ENCODE measurements at places on chromosomes 11 and 22. TPM values are rescaled to one million over a fixed set of nuclear protein-coding genes. Genes with fewer than 3 reads are reported as not detected.

Gene KRTAP5-2
- total RNA-seq, result not detected

- DNase-seq, result peak; percentile 66
Observed at GRCh38 chr22:19848298-19849224, 6.1 kb downstream of the GNB1L start.

Gene TREH
- not detected for total RNA-seq

Gene TESMIN
- 7.9 TPM for total RNA-seq

DNA sequence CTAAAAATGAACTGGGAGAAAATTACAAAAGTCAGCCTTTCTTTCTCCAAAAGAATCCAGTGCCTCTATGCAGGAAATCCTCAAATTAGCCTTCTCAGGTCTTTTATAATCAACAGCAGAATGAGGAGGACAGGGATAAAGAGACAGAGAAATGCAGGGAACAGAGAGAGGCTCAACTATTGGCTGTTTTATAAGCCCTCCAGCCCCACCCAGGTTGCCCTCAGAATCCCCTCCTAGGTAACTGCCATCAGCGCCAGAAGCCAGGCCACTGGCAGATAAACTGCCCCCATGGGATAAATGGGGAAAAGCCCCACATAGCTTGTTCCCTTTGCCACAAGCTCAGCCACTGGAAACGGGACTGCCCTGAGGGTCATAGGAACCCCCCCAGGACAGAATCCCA, 10.9 kb upstream of the HMOX1 start:
- DNase-seq, result no peak

GRCh38 chr11:120867024-120867423, 156.9 kb upstream of the TBCEL start:
- DNase-seq, result no peak

- no peak for DNase-seq
Observed at GRCh38 chr11:122979815-122980595, 1.6 kb downstream of the BSX start.

DNA sequence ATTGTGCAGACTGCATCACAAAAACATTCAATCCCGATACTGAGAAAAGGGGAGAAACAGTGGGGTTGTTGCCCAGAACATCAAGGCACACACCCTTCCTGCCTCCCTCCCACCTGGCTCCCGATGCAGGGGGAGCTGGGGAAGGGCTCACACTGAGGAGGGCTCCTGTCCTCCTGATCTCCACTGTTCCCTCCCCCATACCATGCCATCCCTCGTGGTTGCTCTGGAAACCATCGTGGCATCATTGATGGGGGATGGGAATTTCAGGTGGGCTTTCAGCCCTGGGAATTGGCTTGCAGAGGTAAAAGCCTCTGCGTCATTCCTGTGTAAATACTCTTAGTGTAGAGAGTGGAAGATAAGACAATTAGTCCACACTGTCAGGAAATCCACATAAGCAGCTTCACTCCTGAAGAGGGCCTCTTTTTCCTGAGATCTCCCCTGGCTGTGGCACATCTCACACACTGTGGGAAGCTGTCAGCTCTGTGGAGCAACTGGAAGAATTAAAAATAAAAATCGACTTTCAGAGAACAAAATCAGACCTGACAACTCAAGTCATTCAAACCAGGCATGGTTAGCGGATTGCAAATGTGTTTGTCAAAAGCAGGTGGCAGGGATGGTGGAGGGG, 176.0 kb downstream of the CHST1 start:
- no peak for DNase-seq

GRCh38 chr11:121715405-121715804, 262.6 kb upstream of the SORL1-AS1 start:
- DNase-seq, result no peak

Gene C11orf71
- total RNA-seq, result 8.2 TPM

DNA sequence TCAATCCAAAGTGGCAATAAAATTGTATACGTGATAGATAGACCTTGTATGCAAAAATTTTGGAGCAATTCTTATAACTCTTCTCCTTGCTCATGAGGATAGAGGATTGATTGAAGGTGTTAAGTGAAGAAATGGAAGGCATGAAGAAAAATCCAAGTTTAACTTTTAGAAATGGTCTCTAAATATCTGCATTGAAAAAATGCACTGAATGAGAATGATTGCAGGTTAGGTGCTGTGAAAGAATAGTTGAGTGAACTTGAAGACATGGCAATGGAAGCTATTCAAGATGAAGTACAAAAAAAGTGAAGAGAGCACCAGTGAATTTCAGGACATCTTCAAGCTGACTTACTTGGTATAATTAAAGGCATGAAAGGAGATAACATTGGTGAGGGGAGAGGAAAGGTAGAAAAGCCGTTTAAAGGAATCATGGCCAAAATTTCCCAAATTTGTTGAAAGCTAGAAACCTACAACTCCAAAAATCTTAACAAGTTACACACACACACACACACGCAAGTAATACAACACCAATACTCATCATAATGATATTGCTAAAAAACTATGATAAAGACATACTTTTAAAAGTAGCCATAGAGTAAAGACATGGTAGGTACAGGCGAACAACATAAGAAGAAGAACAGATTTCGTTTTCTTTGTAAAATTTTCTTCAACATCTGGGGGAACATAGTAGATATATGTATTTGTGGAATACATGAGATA, 96.3 kb downstream of the GGTLC2 start:
- DNase-seq, result no peak

DNA sequence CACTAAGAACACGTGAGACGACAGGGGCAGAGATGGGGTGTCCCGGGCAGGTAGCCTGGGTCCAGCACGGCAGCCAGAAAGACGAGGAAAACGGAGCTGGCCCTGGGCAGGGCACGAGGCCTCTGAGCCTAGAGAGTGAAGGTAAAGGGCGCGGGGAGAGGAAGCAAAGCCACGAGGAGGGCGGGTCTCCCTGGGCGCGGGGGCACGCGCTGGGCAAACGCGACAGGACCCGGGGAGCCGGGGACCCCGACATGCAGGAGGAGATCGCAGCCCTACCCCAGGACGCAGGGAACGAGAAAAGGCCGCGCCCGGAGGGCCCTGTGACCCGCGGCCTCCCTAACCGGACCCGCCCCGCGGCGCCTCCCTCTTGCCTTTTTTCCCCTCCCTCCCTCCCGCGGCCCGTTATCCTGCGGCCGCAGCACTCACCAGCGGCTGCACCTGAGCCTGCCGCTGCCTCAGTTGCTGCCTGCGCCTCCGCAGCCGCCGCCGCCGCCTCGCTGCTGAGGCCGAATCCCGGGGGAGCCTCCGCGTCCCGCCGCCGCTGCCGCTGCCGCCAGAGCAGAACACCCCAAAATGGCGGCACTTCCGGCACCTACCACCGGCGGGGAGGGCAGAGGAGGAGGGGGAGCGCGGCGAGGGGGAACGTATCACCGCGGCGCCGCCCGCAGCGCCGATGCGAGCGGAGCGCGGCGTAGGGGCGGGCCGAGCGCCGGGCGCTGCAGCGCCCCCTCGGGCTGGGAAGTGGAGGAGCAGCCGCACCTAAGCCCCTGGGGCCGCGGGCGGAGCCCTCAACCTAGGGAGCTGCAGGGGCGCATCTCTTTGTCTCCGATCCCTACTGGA, at the start of gene CELF1:
TSS of gene CELF1 (minus strand) at position 567 of the 840 bp plus-strand sequence. CDS start 53,609 bp downstream, outside the sequence.
- DNase-seq, result peak; percentile 92

DNA sequence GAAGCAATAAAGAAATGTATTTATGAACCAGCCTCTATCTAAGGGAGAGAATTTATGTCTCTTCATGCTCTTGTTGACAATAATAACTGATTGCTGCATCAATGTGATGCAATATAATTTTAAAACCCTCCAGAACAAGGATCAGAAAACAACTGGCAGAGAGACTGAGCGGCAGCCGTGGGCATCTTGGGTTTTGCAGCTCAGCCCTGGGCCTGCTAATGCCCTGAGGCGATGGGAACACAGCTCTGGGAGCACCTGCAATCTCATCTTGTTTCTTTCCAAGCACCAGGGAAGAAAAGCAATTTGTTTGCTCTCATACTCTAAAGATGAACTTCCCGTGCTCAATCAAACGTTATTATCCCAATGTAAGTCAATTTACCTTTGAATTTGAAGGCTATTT, 245.7 kb downstream of the ST3GAL4 start:
- no peak for DNase-seq

DNA sequence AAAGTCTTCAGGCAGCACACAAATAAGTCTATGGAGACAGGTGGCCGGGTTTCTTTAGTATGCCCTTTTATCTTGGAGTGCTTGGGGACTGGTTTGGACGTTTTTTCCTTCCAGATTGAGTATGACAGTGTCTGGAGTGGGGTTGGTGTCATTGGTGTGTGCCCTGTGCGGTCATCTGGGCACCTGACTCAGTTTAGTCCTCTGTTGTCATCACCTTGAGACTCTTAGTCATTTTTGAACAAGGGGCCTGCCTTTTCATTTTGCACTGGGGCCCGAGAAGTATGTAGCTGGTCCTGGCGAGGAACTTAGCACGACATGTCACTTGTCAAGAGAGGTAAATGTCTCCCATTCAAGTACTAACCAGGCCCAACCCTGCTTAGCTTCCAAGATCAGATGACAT, 27.2 kb upstream of the MYO18B start:
- DNase-seq, result no peak

DNA sequence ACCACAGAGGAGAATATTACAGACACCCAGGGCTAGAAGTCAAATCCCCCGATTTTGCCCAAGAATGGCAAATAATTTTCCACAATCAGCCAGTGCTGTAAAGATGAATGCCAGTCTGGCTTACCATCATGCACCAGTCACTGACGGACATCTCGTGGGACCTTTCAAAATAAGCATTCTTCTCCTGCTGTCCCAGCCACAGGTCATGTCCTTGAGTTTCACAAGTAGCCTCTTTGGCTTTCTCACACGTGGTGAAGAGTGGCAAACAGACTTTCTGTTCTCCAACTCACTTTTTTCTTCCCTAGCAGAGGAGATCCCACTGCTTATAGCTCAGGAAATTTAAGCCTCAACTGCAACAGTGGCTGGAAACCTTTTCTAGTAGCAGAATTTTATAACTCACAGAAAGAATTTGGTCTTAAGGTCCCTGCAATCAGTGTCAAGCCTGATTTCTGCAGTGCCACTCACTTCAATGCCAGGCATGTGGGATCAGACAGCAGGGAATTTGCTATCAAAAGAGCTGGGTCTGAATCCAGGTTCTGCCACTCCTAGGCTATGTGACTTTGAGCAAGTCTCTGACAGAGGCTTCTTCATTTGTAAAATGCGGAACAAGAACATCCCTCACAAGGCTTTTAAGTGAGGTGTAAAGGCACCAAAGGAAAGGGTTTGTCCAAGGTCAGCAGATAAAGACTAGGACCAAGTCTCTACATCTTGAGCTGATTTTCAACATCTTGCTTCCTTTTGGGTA, 3.6 kb downstream of the PIK3IP1 start:
- DNase-seq, result no peak

- DNase-seq, result no peak
Observed at GRCh38 chr11:73140213-73141030, 1.7 kb downstream of the FCHSD2 start.

DNA sequence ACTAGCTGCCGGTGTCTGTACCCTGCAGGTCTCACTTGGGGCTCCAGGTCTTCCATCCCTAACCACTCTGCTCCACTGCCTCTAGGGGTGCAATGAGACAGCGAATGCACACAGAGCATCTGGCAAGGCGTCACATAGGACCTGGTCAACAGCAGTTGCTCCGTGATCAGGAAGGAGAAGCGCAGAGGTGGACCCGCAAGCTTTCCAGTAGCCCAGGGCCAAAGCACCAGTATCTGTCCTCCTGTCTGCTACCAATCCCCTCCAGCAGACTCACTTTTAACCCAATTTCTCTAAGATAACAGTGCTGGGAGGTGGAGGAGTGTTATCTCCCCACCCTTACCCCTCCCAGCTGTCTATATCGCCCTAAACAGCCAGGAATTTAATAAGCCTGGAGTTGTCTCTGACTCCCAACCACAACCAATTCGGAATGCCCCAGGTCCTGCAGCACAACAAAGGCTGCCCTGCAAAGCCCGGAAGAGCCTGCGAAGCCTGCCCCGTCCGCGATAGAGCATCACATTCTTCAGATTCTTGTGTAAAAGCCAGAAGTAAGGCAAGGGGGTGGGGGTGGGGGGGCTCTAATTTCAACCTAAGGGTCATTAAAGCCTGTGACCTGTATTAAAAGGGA, 19.3 kb downstream of the MYH9 start:
- DNase-seq, result no peak

Gene SSH3
- total RNA-seq, result 30.6 TPM

Gene SLC1A2
- 23.1 TPM for total RNA-seq

DNA sequence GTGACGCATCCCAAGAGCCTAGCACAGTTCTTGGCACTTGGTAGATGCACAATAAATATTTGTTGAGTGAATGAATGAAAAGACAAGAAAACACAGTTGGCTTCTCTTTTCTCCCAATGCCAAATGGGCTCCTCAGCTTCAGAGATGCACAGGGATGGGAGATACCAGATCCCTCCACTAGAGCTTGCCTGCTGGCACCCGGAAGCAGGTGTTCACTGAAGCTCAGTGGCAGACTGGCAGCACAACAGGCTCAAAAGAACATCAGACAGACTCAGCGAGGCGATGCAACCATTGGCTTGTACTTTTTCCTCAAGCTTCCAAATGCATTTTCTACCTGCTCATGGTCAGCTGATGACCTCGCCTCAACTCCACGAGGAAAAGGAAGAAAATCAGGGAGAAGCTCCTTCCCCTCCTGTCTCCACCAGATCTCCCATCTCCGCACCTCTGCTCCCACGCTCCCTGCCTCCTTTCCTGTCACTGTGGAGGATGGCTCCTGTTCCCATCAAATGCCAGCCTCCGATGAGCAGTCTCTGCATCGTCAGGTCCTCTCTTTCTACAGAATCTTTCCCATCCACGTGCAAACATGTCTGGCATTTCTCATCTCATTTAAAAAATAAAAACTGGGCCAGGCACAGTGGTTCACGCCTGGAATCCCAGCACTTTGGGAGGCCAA, 5.8 kb downstream of the RAPSN start:
- DNase-seq, result no peak

DNA sequence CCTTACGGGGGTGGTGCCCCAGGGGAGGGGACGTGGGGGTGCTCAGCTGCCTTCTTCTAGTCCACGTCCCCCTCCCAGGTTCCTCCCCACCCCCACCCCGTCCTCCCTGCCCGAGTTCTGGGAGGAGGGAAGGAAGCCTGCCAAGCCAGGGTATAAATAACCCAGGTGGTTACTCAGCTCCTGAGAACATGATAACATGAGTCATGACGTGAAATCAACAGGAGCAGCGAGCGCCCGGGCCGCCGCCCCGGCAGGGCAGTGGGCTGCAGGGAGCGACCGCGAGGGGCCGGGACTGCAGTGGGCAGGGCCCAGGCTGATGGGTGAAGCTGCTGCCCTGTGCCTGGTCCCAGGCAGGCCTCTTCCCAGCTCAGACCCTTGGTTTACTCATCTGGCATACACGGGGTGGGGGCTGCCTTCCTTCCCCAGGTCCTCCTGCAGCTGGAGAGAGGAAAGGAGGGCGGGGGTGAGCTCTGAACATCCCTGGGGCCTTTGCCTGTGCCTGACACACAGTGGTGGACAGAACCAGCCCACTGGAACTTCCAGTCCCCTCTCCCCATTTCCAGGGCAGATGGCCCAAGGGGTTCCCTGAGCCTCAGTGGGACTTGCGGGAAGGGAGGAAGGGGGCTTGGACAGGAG, 8.8 kb upstream of the PDGFB start:
- DNase-seq, result peak; percentile 81

Measured in body of pancreas (tissue), 4 donors.